SHP77 treated with DMSO at 0.1 percent for 48 hours (cell line): ENCODE measurements at places on chromosomes 1 and 21.

DNA sequence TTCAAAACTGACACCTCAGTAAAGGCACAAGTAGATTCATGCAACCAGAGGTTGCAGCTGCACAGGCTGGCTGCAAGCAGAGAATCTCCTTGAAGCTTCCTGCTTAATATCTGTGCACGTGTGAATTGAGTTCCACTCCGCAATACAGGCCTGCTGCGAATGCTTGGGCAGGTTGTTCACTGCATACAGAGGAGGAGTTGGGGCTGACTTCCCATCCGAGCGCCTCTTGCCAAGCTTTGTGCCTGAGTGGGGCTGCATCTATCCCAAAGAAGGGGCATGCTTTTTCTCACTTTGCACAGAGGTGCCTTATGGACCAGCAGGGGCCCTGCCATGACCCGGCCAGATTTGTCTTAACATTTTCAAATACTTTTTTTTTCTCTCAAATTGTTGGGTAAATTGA, 17.9 kb upstream of the PADI1 start:
- no peak for DNase-seq

GRCh38 chr1:100786870-100787269, 67.3 kb downstream of the VCAM1 start:
- DNase-seq = no peak

DNA sequence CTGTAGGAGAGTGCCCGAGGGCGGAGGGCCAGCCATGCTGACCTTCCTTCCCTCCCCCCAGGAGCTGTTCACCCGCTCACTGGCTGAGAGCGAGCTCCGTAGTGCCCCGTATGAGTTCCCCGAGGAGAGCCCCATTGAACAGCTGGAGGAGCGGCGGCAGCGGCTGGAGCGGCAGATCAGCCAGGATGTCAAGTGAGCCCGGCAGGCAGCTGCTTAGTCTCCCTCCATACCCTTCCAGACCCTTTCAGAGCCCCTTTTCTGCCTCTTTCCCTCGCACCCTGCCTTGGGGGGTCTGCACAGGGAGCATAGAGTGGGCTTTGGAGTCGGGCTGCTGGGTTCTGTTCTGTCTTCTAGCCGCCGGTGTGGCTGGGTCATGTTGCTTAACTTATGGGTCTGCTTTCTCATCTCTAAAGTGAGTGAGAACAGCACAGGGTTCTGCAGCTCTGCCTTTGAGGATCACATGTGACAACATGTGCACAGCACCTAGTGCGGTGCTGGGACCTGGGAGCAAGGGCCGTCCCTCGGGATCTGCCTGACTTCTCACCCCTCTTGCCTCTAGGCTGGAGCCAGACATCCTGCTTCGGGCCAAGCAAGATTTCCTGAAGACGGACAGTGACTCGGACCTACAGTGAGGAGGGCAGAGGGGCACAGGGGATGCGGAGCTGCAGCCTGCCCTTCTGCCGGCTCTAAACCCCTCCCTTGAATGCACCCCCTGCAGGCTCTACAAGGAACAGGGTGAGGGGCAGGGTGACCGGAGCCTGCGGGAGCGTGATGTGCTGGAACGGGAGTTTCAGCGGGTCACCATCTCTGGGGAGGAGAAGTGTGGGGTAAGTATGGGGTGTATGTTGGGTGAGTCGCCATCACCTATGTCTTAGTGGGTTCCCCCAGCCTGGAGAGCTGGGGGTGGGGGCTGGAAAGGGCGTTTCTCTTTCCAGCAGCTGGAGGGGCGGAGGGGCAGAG, 6.2 kb downstream of the AMPD2 start:
- DNase-seq = no peak

DNA sequence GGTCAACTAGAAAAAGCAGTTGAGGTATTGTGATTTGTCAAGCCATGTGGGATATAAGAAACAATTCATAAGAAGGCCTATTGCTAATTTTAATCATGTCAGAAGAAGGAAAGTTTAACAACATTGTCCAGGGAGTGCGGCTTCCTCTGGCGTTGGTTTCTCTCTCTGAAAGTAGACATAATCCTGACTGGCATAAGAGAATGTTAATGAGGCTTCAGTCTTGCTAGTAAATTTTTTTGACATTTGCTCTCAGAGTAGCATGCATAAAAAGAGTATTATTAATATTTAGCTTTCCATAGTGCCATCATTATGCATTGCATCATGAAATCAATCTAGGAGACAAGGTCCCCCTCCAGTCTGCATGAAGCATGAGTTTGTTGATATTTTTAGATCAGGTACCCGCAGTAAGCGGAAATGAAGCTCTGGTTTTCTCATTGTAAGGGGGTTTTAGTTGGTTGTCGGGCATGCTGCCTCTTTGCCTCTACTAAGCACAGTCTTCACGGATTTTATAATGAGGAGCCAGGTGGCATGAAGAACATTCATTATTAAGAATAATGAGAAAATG, 12.8 kb upstream of the PRDM2 start:
- no peak for DNase-seq

DNA sequence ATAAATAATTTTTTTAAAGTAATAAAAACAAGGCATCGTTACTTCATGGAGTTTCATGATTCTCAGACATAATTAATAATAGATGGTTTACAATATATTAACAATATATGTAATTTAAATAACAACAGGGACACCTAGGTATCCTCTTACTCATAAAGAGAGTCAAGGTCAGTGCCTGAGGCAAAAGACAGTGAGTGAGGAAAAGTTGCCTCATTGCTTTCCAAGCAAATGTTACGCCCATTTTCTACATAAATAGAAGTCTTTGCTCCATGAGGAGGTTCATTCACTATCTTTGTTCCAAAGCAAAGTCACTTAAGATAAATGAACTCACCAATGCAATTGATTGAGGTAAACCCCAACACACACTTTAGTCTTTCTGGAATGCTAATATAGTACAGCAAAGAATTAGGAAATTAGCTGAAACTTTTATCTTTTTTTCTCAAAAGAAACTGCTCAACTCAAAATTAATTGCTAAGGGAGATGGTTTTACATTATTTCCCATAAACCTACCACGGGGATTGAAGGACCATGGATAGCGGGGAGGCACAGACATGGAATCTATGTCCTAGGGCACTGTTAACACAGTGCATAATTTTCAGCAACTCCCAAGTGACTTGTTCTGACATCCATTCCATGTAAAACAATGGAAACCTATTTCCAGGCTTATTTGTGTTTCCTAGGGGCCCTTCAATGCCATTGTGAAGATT, 19.6 kb downstream of the BCL9 start:
- DNase-seq = no peak

- no peak for DNase-seq
These were observed 84.3 kb downstream of the LTN1 start for GRCh38 chr21:28908351-28908750.

- no peak for DNase-seq
These were observed 6.8 kb upstream of the AKR1A1 start for GRCh38 chr1:45543581-45544417.

DNA sequence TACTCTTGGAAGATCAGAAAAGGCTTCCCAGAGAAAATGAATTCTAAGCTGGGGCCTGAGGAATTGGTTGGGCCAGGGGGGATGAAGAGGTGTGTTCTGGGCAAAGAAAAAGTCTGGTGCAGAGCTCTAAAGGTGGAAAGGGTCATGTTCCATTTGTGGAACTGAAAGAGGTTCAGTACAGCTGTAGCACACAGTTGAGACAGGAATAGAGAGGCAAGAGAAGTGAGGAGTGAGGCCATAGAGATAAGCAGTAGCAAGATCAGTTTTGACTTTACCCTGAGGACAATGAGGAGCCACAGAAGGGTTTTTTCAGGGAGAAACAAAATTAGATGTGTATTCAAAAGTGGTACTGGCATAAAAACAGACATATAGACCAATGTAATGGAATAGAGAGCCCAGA, 30.3 kb upstream of the MUTYH start:
- DNase-seq = no peak

DNA sequence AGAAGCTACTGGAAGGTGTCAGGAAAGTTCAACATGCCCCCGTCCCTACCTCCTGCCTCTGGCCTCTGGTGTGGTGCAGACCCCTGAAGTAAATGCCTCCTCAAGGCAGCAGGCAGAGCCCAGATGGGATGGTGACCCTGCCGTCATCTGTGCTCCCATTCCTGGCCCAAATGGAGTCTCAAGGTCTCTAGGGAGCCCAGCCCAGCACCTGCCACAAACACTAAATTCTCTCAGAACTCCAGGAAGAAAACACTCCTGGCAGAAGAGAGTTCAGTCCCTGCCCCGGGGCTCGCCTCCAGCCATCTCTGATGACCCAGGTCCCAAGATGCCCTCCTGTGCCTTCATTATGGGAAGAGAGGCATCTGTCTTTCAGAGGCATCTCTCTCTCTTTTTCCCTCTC, 261.6 kb upstream of the TMEM51 start:
- DNase-seq = no peak
